ENCODE measurements at places on chromosomes 7 and 10. TPM values are rescaled to one million over a fixed set of nuclear protein-coding genes. Genes with fewer than 3 reads are reported as not detected.
A peak's percentile ranks its signal among the peaks of the same experiment; 100 is the strongest.

DNA sequence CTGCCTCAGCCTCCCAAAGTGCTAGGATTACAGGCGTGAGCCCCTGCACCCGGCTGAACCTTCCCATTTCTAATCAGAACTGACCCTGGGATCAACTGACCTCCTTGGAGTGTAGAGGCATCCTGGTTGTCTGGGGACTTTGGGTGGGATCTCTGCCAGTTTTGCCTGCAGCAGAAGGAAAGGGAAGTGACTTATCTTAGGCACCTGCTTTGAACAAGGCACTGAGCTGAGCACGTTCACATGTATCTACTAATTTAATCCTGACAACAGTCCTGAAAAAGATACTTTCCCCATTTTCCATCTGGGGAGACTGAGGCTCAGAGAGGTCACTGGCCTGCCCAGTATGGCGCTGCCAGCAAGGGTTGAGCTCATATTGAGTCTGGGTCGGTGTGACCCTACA lies 153.4 kb downstream of the CUX1 start:
- DNase-seq = no peak

DNA sequence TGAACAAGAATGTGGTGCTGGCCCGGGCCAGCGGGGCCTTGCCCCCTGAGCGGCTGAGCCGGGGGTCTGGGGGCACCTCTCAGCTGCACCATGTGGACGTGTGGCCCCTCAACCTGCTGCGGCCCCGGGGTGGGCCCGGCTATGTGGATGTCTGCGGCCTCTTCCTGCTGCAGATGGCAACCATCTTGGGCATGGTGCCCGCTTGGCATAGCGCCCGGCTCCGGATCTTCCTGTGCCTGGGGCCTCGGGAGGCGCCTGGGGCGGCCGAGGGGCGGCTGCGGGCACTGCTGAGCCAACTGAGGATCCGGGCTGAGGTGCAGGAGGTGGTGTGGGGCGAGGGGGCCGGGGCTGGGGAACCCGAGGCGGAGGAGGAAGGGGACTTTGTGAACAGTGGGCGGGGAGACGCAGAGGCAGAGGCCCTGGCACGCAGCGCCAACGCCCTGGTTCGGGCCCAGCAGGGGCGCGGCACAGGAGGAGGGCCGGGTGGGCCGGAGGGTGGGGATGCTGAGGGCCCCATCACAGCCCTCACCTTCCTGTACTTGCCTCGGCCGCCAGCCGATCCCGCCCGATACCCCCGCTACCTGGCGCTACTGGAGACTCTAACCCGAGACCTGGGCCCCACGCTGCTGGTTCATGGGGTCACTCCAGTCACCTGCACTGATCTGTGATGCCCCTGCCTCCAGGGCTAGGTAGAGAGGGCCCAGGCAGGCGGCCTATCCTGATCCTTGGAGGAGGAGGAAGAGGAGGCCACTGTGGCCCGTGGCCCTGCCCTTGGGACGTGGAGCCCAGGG lies 1.1 kb upstream of the TRIP6 start:
- peak; percentile 89 for DNase-seq

- DNase-seq = no peak
Observed at GRCh38 chr10:70740406-70741288, 44.5 kb downstream of the TBATA start.

GRCh38 chr10:107022600-107023354 lies 141.7 kb downstream of the SORCS1 start:
- no peak for DNase-seq

GRCh38 chr7:92072121-92072520 lies 62.2 kb downstream of the CYP51A1 start:
- DNase-seq = no peak

PPP1R17 gene
- polyA plus RNA-seq = 6.2 TPM

FAM25C gene
- not detected for polyA plus RNA-seq

ITPRID1 gene
- not detected for polyA plus RNA-seq

DNA sequence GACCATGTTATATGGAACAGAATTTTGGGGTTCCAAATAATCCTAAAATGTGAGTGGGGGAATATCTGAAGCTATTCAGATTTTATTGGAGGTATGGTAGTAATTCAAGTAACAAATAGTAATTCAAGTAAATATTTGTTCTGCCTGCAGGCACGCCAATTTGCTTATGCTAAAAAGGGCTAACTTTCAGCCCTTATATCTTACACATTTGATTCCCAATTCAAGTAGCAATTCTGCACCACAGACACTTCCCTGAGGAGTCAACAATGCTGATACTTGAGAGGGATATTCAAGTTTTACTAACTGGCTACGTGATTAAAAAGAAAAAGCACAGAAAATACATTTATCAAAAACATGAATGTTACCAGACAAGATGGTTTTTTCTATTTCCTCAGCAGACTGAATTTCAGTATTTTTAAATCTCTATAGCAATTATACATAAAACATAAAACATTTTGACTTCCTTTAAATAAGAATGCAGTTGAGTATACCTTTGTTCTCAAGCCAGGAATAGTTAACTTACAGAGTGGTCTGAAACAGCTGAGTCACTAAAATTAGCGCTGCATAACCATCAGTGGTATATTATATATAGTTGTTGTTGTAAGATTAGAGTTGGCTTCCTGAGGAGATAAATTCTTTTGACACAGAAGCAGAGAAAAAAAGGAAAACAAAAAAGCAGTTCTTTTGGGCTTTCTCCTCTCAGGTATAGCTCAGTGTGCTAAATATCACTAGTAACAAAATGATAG lies 33.9 kb downstream of the MTPN start:
- DNase-seq = no peak

SPRN gene
- polyA plus RNA-seq = 1.8 TPM

CAV2 gene
- polyA plus RNA-seq = 37.0 TPM

DNA sequence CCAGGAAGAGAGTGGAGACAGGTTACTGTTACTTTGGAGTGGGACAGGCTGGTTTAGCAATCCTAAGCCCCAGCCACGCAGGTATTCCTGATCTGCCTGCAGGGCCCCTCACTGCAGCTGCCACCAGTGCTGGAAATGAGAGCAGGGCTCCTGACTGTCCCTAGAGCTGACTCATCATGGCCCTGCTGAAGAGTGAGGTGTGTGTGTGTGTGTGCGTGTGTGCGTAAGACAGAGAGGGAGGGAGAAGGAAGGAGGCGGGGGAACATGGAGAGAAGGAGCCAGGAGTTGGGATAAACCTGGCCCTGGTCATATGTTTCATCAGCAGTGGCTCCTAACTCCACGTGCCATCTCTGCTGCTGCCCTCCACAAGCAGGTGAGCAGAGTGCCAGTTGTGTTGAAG lies 3.6 kb downstream of the FOXI2 start:
- DNase-seq = no peak

Data from adrenal gland (tissue), 19 donors.